Esophagus squamous epithelium (tissue), 5 donors: ENCODE measurements at places on chromosomes 13 and 19.

DNA sequence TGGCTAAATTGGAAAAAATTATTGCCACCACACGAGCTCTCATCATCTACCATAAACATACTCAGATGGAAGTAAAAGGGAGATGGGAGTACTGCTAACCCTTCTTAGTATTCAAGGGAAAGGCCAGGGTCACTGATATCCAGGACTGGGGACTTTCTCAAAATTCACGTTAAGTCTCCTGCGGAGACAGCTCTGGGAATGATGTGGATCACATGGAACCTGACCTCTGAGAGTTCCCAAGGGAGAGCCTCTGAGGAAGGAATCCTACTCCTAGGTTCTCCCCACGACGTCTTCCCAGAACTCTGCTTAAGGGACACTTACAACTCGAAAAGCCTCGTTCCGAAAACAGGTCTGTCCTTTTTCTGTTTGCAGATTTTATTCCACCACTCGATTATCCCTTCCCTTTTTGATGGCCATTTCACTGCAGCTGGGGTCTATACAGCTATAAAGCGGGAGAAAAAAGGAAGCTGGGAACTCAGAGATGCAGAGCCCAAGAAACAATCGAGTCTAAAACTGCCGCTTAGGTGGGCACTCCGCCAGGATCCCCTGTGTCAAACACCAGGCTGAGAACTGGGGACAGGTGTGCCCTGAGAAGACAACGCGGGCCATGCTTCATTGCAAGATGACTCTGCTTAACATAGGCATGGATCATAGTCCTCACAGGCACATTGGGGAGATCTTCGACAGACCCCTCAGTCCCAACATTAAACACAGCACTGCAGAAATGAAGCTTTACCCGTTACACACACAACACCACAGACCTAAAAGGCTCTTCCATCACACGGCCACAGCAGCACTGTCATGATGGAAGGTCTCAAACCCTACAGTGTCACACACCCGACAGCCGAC is 823 bp upstream of the ZNF567 start:
- no peak for DNase-seq

GRCh38 chr19:16506961-16507360 is 10.8 kb downstream of the C19orf44 start:
- no peak for DNase-seq

GRCh38 chr19:47036097-47036651 is 12.2 kb downstream of the TMEM160 start:
- no peak for DNase-seq

DNA sequence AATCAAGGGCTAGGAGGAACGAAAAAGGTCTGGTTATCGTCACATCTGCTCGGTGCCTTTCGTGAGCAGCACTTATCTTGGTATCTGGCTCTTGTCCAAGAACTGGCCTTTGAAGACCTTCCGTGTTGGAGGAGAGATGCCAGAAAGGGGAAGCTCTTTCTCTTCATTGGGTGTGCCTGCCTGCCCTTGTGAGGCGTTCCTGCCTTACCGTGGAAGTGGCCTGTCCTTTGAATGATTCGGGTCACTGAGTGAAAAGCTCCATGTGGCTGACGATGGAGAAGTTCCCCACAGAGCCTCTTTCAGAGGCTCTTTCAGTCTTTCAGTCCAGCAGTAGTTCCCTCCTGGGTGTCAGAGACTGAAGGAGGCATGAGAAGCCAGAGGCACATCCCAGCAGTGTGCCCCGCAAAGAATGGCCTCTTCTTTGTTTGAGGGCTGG is 121.5 kb upstream of the SLC10A2 start:
- no peak for DNase-seq

DNA sequence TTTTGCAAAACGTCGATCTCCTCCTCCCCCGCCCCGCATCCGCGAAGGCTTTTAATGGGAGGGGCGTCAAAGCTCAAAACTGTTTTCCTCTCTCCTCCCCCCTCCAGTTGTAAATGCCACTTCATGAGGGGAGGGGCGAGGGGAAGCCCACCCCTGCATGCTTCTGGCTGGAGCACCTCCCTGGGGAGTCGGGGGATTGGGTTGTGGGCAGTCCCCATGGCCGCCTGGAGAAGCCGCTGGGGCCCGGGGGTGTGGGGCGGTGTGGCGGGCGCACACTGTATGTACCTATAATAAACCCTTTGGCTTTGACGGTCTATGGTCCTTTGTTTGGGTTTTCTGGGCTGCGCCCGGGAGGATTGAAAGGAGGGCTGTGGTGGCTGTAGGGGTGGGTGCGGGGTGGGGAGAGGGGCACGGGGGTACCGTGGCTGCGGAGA is 505 bp upstream of the SHKBP1 start:
- no peak for DNase-seq

GRCh38 chr13:49629947-49630346 is 1.6 kb downstream of the ARL11 start:
- no peak for DNase-seq

DNA sequence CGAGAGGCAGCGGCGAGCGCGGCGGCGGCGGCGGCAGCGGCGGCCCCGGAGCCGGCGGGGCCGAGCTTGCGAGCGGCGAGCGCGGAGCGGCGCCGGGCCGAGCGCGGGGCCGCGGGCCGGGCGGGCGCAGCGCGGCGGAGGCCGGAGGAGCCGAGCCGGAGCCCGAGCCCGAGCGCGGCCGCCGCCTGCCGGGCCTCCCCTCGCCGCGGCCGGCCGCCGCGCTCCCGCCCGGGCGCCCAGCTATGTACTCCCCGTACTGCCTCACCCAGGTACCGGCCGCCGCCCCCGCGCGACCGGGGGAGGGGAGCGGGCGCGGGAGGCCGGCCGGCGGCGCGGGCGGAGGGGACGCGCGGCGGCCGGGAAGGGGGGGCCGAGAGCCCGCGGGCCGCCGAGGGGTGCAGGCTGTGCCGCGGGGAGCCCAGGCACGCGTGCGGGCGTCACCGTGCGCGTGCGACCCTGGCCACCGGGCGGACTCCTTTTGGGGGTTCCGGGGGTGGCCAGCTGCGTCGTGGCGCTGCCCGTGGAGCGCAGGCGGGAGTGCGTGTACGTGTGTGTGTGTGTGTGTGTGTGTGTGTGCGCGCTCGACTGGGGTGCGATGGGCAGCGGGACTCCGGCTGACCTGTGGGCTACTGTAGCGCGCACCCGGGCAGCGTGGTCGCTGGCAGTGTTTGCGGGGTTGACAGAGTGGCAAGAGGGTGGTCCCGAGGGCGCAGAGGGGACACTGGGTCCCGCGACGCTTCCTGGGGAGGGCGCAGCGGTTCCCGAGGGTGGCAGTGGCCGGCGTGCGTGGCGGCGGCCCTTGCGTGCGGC is 526 bp downstream of the NFIX start:
- DNase-seq = no peak

- DNase-seq = no peak
Measured at GRCh38 chr19:5011476-5012238, 42.7 kb downstream of the KDM4B start.

GRCh38 chr19:38182536-38183210 is 41.3 kb downstream of the DPF1 start:
- DNase-seq = no peak

GRCh38 chr13:57632276-57633140 is 964 bp downstream of the PCDH17 start:
- no peak for DNase-seq

- DNase-seq = no peak
Measured at GRCh38 chr13:68697551-68697950, 1410.1 kb upstream of the ATXN8OS start.

DNA sequence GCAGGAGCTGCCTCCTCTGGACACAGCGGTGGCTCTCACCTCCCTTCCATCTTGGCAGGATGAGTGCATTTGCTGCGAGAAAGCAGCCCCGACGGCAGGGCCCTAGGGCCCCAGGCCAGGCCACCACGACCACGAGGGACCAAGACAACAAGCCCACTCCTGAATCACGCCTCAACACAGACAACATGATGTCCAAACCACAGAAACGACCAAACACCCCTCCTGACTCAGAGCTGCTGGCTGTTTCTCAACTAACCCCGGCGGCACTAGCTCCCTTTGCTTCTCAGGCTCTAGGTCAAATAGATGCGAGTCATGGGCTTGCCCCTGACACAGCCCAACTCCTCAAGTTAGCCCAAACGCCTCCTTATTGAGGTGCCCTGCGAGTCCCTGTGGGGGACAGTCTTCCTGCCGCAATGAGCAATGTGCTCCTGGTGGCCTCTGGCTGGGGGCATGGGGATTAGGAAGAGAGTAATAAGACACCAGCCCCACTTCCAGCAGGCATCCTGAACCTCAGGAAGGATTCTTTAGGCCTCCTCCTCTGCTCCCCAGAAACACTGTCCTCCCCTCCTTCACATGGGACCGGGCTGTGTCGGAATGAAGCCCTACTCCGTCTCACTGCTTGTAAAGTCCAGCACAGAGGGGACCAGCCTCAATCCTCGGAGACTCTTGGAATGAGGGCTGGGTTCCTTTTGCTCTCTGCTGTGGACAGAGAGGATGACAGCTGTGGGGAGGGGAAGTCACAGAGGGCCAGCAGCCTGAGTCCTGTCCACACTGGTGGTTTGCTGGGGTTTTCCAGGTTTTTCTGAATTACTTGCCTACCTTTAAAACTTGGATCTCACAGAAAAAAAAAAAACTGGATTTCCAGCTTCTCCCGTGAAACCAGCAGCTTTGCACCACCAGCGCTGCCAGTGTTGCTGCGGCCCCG is 6.9 kb upstream of the ATF5 start:
- no peak for DNase-seq

GRCh38 chr13:33445024-33445423 is 159.5 kb upstream of the STARD13 start:
- no peak for DNase-seq
